ENCODE measurements at places on chromosomes 4 and X.

GRCh38 chr4:67614186-67614585, 55.7 kb downstream of the STAP1 start:
- DNase-seq: no peak

- DNase-seq: no peak
Observed at GRCh38 chr4:7947927-7948326, 8.3 kb upstream of the AFAP1 start.

DNA sequence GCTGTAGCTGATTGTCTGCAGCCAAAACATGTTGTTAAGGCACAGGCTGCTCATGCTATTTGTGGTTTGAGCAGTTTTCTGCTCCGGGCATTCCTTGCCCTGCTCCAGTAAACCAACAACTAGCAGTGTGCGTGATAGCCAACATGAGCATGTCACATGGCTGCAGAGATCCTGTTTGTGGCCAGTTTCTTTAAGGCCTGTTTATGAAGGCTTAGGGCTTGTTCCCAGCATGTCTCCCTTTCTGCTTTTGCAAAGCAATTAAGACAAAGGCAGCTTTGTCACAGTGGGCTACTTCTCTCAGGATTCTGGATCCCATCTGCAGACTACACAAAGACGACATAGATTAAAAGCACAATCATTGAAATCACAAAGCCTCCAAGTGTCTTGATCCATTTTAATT, 160.5 kb downstream of the ZNF518B start:
- DNase-seq: no peak

- no peak for DNase-seq
Observed at GRCh38 chr4:159232465-159233106, 129.7 kb downstream of the RAPGEF2 start.

DNA sequence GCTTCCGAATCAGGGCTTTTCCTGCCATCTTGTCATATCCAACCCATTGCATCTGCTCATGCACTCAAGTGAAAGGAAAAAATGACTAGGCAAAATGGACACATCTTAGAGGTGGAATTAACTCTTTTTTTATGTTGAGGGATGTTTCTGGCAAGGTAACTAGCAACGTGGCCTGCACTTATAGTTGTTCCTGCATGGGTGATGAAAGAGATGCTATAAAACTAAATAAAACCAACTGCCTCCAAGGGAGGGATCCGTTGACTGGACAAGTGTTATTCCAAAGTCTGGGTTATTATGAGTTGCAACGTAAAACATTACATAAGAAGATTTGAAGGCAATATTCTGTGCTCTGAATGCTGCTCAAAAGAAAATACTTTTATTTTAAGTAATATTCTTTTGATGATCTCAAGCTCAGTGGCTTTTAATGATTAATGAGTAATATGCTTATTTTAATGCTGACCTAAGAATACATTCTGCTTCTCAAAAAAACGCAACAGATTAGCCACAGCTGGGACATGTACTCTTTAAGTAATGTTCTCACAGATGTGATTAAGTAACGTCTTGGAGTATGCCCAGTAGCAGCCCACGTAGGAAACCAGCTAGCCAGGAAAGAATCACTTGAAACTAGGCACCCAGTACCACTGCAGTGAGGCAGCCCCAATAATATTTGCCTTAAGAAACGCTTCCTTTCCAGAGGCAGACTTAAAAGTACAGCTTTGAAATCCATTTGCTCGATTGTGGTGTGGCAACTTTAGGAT, 27.4 kb downstream of the KLF3 start:
- no peak for DNase-seq

DNA sequence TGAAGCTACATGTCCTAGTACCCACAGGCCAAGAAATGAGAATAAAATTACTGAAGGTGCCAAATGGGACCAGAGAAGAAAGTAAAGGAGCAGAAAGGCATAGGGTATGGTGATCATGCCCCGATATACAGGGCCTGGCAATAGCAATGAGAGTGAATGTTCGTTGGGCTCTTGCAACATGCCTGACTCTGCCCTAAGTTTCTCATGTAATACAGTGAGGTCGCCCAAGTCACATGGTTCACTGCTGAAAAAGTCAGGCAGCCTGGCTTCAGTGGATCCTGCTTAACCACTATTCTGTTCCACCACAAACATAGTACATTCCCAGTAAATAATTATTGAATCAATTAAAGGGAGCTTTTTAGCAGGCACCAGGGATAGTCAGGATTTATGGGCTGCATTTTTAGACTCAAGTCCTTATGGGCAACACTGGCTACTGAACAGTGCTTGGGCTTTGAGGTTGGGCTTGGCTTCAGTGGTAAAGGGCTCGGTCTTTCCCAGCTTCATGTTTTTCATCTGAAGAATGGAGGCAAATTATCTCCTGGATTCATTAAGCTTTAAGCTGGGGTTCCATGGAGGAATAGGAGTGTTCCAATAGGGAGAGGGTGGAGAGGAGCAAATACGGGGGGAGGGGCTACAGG, 67.1 kb upstream of the ZNF518B start:
- DNase-seq: no peak

- peak; percentile 18 for DNase-seq
Observed at GRCh38 chrX:80578517-80579105, 158.4 kb downstream of the TENT5D start.

DNA sequence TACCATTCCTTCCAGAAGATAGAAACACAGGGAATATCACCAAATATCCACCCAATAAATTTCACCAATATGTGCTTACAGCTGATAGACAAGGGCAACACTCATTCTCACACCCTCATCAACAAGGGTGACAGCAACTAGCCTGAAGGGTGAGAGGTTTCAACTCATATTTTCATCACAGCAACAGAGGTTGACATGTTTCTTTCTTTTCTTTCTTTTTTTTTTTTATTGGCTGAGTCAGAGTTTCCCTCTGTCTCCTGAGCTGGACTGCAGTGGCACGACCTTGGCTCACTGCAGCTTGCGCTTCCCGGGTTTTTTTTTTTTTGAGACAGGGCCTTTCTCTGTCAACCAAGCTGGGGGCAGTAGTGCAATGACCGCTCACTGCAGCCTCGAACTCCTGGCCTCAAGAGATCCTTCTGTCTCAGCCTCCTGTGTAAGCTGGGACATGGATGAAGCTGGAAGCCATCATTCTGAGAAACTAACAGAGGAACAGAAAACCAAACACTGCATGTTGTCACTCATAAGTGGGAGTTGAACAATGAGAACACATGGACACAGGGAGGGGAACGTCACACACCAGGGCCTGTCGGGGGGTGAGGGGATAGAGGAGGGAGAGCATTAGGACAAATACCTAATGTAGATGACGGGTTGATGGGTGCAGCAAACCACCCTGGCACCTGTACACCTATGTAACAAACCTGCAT, 27.5 kb upstream of the ASMTL start:
- DNase-seq: no peak

- DNase-seq: no peak
Observed at GRCh38 chr4:93879919-93880318, 51.4 kb downstream of the ATOH1 start.

- DNase-seq: no peak
Observed at GRCh38 chr4:3065551-3065950, 8.8 kb downstream of the HTT-AS start.

- DNase-seq: no peak
Observed at GRCh38 chr4:113835005-113835404, 73.5 kb upstream of the CAMK2D start.

GRCh38 chrX:150543230-150544155, 24.9 kb upstream of the MTM1 start:
- DNase-seq: no peak

GRCh38 chr4:55865228-55865806, 11.9 kb downstream of the EXOC1 start:
- DNase-seq: peak; percentile 6

- peak; percentile 65 for DNase-seq
Observed at GRCh38 chr4:17494258-17495190, 17.4 kb downstream of the QDPR start.

- no peak for DNase-seq
Observed at GRCh38 chr4:156261230-156261629, 307.6 kb upstream of the CTSO start.

DNA sequence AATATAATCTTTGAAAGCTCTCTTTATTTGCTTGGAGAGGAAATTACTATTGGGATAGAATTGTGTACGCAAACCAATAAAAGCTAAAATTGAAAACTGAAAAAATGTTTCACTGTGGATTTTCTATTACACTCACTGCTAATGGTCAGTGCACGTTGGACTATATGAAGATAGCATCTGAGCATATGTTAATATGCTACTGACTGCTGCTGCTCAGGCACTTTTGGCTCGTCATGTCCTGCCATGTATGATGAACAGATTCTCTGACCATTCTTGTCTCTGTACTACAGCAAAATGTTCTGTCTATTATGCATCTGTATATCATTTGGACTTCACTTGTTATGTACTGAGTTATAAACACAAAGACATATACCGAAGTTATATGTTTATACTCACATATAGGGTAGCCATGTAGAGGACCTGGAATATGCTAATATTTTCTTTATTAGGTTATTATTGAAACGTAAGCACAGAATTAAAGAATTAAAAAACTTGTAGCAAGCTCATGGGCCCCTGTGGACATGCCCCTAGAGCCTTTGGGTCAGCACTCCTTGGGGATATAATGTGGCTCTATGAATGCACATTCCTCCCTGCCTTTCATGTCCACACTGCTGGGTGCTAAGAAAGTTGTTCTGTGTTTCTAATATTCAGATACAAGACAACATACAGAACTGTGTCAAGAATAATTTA, 120.8 kb downstream of the ANK2 start:
- DNase-seq: no peak

DNA sequence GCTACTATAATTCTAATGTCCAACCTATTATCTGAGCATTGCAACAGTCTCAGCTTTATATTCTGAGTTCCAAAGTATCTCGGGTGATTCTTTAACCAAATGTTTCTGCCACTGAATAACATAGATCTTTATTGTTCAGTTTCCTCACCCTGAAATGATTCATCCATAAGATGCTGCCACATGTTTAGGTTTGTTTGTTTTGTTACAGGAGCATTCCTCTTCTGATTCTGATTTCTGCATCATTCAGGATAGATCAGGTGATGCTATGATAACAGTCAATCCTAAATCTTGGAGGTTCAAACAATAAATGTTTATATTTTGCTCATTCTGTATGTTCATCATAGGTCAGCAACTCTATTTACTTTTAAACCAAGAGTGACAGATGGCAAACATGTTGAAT, 927.6 kb downstream of the PCDH7 start:
- no peak for DNase-seq

DNA sequence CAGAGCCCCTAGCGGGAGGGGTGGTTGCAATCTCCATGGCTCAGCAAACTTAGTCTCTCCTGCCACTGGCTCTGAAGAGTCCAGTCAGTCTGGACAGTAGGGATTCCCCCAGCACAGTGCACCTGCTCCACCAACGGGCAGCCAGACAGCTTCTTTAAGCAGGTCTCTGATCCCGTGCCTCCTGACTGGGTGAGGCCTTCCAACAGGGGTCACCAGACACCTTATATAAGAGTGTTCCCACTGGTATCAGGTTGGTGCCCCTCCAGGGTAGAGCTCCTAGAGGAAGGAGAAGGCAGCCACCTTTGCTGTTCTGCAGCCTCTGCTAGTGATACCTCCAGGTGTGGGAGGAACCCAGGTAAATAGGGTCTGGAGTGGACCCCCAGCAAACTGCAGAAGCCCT, 1393.4 kb downstream of the STIM2 start:
- no peak for DNase-seq

DNA sequence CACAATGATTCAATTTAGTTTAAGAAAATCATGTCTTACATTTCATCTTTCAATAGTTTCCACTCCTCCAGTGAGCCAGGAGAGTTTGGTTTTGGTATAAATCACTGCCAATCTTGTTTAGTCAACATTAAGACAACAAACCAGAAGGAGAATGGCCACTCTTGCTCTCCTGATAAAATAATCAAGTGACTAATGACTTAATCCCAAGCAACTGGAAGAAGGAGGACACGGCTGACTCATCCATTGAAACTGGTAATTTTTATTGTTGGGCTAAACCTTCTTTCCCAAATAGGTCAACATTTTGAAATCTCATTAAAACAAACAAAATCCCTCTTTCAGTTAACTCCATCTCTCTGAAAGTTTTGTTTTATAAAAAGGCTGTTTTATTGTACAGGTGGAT, 230.2 kb downstream of the CLCN4 start:
- peak; percentile 14 for DNase-seq

GRCh38 chr4:189912170-189912569, 28.5 kb upstream of the FRG1 start:
- no peak for DNase-seq

DNA sequence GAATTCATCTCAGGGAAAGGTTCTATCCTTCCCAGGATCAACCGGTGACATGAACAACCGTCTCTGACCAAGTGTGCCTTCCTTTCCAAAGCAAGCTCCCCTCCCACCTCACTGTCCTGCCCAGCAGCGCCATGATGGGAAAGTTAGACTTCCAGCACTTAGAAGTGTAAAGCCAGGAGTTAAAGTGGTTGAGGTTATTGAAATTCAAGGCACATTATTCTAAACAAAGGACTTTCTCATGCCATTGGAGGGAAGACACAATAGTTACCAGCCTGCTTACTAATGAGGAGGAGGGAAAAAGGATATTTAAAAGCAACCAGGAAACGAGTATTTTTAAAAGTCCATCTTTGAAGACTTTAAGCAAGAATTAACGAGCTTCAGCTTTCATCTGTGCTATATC, 96.8 kb downstream of the NSUN7 start:
- DNase-seq: no peak

DNA sequence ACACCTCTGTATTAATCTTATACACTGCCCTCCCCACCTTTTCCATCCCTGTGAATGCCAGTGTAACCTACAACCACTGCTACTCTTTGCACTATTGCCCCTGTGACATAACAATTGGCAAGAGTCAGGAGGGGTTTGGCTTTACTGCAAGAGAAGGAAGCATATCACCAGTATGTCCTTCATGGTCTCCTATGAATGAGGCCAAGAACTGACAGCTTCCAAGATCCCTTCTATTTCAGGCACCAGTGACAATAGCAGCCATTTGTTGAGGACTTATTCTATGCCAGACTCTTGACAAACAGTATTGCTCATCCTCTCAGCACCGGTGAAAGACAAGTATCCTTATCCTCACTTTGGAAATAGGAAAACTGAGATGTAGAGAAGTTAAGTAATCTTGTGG, 363.9 kb downstream of the MID1IP1 start:
- no peak for DNase-seq

- no peak for DNase-seq
Observed at GRCh38 chr4:185752872-185753271, 59.1 kb downstream of the SORBS2 start.

DNA sequence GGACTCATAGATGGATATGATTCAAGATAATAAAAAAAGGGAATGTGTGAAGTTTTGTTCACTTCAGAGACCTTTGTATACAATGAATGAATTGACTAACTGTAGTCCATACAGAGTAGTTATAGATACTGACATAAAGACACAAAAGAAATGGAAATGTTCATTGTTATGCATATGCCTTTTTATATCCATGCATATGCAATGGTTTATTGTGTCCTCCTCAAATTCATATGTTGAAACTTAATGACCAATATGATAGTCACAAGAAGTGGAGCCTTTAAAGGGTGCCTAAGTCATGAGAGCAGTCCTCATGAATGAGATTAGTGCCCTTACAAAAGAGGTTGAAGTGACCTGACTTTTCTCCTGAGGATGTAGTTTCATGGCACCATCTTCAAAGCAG, 467.5 kb upstream of the NDST4 start:
- no peak for DNase-seq

- DNase-seq: no peak
Observed at GRCh38 chr4:78079726-78080430, 22.8 kb downstream of the FRAS1 start.
